ENCODE measurements at places on chromosomes 4 and X. TPM values are rescaled to one million over a fixed set of nuclear protein-coding genes. Genes with fewer than 3 reads are reported as not detected.

The POU3F4 gene
- not detected for polyA plus RNA-seq

The FHIP1A gene
- 2.3 TPM for polyA plus RNA-seq

The TMA16 gene
- polyA plus RNA-seq: 16.9 TPM

The SLC2A9 gene
- 7.4 TPM for polyA plus RNA-seq

The SPATA4 gene
- polyA plus RNA-seq: 0.07 TPM

The IBSP gene
- polyA plus RNA-seq: not detected

The KIT gene
- 0.22 TPM for polyA plus RNA-seq

The SAGE1 gene
- polyA plus RNA-seq: not detected
